NCI-H1417 treated with DMSO at 0.1 percent for 48 hours (cell line): ENCODE measurements at places on chromosomes 1 and 21.

DNA sequence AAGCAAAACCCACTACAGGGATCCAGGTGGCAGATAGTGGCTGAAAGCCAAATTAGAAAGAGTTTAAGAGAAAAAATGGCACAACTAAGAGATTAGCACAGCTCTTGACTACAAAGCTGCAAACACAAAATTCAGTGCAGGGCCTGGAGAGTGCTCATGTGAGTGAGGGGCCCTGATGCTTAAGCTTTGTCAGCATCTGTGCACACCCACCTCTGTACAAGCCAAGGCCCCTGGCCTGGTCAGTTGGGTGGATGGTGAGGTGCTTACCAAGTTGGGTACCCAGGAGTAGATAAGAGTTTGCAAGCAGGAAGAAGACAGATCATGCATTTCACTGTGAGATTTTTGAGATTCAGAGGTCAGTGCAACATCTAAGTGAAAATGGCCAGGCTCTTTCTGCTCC, 62.7 kb upstream of the ATP1B1 start:
- DNase-seq: no peak

DNA sequence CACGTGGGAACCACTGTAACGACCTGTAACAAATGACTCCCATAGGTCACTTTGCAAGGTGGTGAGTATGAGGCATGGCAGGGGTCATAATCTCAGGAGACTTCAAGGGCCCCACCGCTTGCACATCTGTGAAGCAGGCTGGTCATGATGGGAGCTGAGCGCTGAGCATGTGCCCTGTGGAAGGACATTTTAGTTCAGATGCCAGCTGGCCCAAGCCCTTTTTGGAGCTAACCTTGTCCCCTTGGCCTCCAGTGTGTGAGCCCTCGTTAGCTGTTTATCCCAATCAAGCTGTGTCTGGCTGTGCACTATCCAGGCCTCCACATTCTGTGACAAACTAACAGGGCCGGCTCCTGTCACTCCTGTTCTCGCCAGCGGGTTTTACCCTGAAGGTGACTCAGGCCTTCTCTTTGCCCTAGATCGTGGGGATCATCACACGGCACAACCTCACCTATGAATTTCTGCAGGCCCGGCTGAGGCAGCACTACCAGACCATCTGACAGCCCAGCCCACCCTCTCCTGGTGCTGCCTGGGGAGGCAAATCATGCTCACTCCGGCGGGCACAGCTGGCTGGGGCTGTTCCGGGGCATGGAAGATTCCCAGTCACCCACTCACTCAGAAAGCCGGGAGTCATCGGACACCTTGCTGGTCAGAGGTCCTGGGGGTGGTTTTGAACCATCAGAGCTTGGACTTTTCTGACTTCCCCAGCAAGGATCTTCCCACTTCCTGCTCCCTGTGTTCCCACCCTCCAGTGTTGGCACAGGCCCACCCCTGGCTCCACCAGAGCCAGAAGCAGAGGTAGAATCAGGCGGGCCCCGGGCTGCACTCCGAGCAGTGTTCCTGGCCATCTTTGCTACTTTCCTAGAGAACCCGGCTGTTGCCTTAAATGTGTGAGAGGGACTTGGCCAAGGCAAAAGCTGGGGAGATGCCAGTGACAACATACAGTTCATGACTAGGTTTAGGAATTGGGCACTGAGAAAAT, 7.6 kb downstream of the NPPA start:
- no peak for DNase-seq

DNA sequence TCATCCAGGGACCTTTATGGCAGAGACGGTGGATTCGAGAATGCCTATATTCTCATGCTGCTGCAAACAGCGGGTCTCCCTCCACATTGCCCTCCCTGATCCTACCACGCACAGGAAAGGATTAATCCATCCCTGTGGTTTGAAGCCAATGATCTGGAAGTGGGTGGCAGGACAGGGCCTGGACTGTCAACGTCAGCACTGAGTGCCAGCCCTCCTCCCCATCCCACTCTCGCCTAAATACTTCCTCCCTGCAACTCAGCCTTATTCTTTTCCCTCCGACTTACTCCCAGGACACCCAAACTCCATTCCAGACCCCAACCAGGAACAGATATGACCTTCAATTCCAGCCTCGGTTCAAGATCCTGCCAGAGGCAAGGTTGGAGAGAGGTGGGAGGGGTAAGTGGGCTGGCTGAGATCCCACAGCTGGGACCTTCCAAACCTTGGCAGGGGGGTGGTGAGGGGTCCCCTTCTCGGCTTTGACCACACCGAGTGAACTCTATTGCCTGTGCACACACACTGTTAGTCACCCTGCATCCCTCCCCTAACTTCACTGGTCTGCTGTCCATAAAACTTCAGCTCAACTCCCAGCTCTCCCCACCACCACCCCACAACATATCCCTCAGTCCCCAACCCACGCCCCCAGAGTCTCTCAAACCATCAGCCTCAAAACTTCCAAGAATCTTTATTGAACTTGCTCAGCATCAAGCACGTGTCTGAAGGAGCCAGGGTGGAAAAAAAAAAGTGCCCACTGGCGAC, 2.4 kb upstream of the S100A5 start:
- no peak for DNase-seq

DNA sequence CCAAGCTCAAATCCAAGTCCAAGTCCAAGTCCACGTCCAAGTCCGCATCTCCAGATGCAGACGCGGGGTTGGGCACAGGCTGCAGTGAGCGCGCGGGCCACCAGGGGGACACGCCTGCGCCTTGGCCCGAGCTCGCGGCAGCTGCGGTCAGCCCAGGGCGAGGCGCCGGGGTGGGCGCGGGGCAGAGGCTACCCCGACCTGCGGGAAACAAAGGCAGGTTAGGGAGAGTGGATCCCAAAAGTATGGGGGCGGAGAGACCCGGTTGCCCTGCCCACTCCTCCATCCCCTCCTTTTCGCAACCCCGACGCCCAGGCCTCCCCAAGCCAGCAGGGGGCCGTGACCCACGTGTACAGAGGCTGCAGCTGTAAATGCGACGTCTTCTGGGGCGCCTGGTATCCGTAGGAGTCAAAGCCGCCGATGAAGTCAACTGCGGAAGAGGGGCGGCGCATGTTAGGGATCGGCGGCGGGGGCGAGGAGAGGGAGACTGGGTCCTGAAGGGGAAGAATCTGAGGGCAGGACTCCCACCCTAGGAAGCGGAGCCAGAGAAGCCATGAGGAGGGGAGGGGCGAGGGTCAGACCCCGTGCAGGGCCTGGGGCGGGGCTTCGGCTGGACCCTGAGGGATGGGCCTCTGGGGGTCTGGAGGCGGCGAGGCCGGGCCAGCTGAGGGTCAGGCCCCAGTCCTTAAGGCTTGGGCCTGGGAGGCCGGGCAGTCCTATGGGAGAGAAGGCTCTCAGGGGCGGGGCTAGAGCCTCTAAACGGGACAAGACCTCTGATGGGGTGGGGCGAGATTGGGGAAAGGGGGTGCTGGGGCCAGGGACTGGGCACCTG, 58.0 kb downstream of the NKAIN1 start:
- DNase-seq: no peak

GRCh38 chr1:154833841-154834240, 36.2 kb downstream of the KCNN3 start:
- DNase-seq: no peak

DNA sequence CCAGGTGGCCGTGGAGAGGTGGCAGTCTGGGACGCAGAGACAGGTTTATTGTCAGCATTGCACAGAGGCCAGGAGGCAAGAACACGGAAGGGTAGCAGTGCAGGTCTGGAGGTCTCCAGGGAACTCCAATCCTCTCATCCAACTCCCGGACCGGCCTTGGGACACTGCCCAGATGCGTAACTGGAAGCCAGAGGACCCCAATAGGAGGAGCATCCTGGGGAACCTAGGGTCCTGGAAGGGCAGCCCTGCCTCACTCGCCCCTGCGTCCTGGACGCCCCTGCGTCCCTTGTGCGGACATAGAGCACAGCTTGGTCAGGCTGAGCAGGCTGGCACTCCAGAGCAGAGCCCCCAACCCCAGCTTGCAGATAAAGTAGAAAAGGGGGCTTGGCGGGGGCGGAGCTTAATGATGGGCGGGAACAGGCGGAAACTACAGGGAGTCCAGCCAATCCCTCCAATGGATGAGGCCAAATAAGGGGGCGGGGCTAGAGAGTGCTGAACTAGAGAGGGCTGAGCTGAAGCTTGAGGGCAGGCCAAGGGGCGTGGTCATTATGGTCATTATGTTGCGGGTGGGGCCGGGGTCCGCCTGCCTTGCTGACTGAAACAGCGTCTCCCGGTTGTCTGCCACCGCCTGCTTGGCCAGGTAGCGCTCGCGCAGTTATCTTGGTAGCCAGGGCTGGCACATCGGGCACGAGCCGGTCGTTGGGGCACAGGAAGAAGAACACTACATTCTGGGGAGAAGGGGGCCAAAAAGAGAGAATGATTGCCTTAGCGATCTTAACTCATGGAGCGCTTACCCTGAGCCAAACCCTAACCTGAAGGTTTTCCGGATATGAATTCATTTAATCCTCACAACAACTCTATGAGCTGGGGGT, 3.7 kb upstream of the ARHGEF19 start:
- DNase-seq: peak; percentile 52

- no peak for DNase-seq
Observed at GRCh38 chr1:207006914-207007313, 25.6 kb downstream of the C1orf116 start.

- no peak for DNase-seq
Observed at GRCh38 chr1:193697115-193697762, 510.8 kb upstream of the B3GALT2 start.

DNA sequence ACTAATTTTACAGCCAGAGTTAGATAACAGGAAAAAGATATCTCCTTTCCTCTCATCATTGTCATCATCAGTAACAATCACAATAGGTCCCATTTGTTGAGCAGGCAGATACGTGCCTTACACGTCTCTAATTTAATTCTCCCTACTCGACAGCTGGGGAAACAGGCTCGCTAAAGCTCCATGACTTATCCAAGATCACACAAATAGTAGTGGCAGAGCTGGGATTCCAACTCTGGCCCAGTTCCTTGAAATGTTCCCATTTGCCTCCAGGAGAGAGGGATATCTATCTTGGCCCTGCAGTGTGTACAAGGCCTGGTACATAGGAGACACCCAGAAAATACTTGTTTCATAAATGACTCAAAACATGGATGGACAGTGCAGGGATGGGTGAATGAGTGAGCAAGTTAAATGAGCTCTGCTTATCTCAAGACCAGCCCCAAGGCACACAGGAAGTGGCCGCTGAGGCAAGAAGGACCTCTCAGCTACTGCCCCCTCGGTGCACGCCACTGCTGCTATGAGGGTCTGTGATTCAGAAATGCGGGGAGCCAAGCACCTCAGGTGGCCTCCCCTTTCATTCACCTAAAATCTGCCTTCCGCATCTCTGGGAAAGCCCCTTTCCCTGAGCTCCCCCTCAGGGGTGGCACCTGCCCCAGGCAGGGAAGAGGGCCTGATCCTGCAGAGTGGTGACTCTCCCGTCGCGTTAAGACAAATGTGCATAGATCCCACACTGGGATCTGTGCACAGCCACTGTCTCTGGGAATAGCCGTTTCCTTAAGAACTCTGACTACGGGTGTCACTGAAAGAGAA, 3.6 kb downstream of the KCNN3 start:
- DNase-seq: no peak

DNA sequence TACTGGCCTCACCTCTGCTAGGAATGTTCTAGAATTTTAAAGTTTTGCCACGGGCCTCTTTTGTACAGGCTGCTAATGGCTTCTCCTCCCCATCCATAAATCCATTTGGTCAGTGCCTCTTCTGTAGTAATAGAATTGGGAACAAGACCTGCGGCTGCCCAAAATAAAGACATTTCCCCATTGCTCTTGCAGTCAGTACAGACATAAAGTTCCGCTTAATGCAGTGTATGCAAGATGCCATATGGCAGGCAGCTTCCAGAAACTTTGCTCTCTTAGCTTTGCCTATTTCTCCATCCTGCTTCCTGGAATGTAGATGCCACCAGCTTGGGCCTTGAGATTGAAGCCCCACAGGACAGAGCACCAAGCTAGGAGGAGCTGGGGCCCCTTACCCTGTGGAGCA, 3.7 kb upstream of the SLC2A5 start:
- no peak for DNase-seq

- no peak for DNase-seq
Observed at GRCh38 chr1:229138058-229138457, 132.9 kb upstream of the RAB4A start.

DNA sequence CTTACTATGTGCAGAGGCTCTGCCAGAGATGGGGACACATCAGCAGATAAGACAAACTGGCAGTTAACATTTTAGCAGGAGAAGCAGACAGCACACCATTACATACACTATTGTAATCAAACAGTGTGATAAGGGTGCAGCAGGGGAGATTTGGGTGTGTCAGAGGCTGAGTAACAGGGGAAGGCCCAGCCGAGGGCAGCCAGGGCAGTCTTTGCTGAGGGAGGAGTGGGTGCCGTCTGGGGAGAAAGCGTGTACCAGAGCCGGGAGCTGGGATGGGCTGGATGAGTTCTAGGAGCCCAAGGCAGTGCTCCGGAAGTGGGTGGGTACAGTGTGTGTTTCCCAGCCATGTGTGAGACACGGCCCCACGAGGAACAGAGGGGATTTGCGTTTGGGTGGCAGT, 31.2 kb downstream of the KCNA10 start:
- DNase-seq: no peak

DNA sequence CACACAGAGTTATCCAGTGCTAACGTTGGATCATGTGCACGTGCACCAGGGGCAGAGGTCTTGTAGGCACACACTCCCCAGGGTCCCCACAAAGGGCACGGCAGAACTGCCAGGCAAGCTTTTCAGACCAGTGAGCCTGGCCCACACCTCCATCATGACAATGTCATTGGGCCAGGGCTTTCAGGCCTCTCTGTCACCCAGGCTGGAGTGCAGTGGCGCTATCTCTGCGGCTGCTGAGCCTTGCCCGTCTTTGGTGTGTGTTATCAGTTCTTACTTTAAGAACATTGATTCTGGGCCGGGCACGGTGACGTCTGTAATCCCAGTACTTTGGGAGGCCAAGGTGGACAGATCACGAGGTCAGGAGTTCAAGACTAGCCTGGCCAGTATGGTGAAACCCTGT, 44.2 kb downstream of the PKNOX1 start:
- no peak for DNase-seq

DNA sequence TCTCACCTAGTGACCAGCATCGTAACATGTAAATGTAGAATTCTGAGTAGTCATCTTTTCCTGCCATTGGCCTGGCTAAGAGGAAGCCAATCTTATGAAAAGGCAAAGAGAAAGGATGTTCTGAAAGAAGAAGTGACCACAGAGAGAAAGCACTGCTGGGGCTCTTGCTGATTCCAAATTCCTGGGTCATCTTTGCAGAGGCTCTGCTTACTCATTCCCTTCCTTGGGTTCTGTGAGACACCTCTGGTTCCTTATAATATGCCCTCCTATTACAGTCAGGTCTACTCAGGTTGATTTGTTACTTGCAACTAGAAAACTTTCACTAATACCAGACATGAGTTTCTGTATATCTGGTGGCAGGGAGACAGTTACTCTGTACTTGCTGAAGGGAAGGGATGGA, 198.8 kb upstream of the C8B start:
- DNase-seq: no peak
